ENCODE measurements at places on chromosomes 7 and 10.

DNA sequence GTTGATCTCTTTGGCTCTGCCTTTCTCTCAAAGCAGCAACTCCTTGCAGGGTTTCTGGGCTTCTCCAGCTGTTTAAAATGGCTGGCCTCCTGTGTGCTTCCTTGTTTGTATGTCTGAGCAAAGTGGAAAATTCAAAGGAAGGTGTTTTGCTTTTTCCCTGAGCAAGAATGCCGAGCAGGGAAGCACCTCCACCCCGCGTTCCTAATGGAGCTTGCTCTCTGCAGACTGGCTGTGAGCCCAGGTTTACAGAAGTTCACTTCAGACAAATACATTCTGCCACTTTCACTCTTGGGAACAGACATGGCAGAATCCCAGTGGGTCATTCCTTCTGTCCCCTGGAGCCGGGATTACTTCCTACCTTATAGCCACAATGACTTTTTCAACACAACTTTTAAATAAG is 181.8 kb upstream of the AGK start:
- no peak for DNase-seq

GRCh38 chr10:12237265-12238220 is 41.6 kb downstream of the CDC123 start:
- no peak for DNase-seq

GRCh38 chr10:106713846-106714245 is 450.7 kb downstream of the SORCS1 start:
- DNase-seq = no peak

- no peak for DNase-seq
Observed at GRCh38 chr7:152189061-152189460, 163.6 kb downstream of the GALNT11 start.

DNA sequence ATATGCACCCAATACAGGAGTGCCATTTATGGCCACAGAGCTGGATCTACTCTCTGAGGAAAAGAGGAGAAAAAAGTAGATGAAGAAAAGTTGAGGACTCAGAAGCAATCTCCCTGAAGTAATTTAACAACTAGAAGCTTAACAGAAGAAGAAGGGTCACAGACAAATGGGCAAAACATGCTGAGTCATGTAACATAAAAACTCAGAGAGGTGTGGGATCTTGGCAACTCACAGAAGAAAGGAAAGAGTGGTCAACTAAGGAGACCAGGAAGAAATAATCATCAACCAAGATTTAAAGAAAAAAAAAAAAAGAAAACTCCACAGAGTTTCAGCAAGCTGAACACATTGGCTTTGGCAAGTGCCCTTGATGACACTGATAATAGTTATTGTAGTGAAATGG is 51.8 kb upstream of the BET1 start:
- no peak for DNase-seq

DNA sequence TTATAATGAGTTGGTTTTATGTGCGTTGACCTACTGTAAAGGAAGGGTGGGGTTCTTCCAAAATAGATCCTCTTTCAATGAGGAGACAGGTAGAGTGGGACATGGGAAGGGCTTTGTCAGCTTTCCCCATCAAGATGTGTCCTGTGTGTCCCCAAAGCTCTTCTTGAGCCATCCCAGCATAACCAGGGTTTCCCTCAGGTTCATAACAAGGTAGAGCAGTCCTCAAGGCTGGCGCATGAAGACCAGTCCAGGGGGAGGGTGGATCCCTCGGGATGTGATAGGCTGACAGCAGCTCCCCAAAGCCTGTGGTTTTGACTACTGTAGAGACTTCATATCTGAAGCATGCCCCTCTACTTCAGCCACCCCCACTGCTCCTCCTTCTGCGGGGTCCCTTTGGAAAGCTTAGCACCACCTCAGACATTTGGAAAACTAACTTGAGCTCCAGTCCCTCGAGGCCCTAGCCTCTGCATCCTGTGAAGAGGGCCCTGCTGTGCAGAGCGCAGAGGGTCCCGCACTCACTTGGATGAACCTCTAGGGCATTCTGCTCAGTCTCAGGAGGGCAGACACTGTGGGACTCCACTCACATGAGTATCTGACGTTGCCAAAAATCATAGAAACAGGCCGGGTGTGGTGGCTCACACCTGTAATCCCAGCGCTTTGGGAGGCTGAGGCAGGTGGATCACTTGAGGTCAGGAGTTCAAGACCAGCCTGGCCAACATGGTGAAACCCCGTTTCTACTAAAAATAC is 1.1 kb upstream of the GIMAP8 start:
- no peak for DNase-seq

DNA sequence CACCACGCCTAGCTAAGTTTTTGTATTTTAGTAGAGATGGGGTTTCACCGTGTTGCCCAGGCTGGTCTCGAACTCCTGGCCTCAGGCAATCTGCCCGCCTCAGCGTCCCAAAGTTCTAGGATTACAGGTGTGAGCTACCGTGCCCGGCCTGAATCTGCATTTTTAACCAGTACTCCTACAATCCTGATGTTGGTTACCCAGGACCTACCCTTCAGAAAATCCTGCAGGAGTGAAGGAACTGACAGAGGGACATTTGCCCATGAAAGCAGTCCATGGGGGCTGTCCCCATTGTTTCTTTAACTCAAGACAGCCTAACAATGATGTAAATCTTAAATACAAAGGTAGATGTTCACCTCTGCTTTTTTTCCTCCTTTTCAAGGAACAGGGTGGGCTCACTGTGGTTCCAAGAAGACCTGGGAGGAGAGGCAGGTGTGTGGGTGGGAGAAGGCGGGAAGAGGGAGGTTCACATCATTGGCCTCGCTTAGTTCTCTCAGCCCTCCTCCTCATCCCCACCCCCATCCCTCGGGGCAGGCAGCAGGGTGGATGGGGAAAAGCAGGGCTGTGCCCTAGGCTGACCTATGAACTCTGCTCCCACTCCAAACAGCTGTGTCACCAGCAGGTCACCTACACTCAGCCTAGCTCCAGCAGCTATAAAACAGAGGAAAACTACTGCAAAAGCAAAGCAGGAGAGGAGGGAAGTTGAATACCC is 13.5 kb downstream of the LRRC20 start:
- no peak for DNase-seq

DNA sequence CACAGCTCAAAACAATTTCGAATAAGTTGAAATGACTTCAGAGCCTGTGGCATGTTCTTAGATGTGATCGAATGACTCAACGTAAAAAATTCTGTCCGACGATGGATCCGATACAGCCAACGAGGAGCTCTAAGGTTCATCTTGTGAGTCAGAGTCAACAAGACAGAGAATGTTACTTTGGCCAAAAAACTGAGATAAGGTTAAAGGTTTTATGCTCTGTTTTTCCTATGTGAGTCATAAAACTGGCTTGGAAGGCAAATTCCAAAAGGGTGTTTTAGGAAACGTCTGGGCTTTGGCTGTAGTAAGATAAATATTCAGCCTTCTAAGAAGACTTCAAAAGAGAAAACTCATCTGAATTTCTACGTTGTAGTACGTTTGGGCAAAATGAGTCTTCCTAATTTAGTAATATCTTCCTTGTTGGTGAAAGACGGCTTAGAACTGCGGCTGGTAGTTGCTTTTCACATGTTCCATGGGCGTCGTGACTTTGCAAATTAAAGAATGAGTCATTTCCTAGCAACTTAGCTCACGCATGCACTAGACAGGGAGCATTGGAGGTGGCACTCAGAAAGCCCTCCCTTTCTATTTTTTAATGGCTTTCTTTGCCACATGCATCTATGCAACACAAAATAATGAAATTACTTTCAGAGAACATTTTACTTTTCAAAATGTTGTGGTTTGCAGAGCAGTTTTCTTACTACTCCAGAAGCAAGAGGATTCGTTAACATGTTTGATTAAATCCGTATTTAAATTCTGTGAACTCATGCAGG is 28.2 kb downstream of the PFKP start:
- DNase-seq = no peak

DNA sequence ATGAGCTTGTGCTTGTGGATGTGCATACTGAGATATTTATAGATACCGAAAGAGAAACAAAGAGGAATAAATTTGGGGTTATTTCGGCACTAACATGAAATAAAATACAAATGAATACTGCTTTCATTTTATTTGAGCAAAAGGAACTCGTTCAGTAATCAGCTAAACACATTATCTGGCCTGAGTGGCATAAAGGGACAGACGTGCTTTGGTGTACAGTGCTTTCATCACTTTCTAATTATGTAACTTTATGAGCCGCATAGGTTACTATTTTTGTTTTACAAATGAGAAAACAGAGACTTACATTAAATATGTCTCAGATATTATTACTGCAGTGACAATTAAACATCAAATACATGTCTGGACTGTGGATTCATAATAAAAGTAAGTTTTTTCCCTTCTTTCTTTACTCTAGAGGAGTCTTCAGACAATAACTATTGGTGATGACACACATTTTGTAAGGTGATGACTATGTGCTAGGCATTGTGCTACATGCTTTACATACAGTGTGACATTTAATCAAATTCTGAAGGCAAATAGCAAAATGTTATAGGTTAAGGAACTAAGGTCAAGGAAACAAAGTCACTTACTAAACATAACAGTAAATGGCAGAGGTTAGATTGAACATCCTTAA is 503.3 kb downstream of the SORCS1 start:
- no peak for DNase-seq

DNA sequence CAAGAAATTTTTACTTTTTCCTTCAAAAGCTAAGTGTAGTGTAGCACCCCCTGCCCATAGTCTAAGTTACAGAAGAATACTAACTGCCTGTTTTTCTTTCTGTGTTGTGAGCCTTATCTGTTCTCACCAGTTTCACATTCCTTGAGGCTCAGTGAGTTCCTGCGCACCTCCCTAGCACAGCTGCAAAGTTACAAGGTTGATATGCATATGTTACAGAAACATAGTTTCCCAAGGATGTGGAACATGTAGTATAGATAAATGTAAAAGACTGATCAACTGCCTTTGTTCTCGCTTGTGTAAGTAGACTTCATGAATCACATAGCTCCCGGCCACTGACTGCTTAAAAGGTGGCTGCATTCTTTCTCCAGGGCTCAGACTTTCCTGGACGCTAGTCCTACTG is 6.7 kb upstream of the ZNF33B start:
- DNase-seq = no peak

DNA sequence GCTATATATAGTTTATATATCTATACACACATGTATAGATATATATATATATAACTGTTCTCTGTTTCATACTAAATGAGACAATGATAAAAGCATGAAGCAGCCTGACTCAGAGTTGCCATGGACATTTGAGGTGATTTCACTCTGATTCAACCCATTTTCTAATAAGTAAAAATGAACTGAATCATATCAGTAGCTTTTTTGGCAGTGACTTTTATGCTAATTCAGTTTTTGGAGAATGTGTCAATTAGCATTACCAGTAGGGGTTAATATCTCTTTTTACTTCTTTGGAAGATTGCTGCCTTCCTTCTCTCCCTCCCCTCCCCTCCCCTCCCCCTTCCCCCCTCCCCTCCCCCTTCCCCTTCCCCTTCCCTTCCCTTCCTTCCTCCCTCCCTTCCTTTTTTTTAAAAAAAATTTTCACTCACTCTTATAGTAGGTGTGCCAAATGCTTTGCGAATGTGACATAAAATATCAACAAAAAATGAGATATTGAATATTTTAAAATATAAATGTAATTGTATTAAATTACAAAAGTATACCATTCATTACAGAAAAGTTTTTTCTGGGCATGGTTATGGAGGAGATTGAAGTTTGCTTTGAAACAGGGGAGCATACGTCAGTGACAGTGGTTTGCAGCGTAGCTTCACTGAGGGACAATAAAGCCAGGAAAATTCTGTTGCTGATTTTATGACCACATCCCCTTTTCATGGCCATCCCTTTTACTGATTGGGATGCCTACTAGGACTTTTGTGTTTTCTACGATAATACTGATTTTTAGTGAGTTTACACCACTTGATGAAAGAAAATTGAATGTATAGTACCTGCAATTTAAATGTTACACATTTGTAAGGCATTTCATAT is 64.0 kb upstream of the KLF6 start:
- DNase-seq = no peak

GRCh38 chr10:2948127-2948854 is 119.1 kb upstream of the PFKP start:
- DNase-seq = no peak

DNA sequence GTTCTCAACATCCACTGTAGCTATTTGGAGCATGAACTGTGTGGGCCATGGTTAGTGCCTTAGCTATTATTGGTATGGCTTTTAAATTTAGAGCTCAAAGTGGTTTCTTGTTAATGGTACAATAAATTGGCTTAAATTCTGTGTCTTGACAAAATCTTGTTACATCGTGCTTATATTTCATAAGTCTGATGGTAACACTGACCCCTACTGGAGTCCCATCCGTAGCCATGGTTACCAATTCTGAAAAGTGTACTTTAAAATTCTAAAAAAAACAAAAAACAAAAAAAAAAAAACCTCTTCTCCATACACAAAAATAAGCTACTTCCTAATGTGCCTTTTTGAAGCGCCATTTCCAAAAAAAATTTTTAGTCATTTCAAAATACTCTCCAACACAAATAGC is 6.4 kb upstream of the RPP30 start:
- no peak for DNase-seq

GRCh38 chr10:89074120-89074519 is 83.5 kb downstream of the FAS start:
- DNase-seq = no peak

- no peak for DNase-seq
Observed at GRCh38 chr7:134589491-134589941, 40.6 kb downstream of the AKR1B15 start.

GRCh38 chr7:129784437-129784782 is 168.3 kb downstream of the UBE2H start:
- no peak for DNase-seq

DNA sequence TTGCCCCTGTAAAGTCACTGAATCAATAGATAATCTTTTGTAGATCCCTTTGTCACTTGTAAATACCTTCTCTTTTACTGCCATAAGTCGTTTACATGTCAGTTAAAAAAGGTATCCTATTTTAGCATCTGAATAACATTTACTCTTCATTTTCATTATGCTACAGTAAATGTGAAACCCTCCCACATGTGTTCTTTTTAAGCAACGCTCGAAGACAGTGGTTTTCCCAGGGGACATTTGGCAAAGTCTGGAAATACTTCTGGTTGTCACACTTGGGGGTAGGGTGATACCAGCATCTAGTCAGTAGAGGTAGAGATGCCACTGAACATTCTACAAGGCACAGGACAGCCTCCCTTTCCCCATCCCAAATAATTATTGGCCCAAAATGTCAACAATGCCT is 23.7 kb downstream of the ATAD1 start:
- no peak for DNase-seq

GRCh38 chr7:124857672-124858235 is 71.9 kb downstream of the POT1 start:
- no peak for DNase-seq

DNA sequence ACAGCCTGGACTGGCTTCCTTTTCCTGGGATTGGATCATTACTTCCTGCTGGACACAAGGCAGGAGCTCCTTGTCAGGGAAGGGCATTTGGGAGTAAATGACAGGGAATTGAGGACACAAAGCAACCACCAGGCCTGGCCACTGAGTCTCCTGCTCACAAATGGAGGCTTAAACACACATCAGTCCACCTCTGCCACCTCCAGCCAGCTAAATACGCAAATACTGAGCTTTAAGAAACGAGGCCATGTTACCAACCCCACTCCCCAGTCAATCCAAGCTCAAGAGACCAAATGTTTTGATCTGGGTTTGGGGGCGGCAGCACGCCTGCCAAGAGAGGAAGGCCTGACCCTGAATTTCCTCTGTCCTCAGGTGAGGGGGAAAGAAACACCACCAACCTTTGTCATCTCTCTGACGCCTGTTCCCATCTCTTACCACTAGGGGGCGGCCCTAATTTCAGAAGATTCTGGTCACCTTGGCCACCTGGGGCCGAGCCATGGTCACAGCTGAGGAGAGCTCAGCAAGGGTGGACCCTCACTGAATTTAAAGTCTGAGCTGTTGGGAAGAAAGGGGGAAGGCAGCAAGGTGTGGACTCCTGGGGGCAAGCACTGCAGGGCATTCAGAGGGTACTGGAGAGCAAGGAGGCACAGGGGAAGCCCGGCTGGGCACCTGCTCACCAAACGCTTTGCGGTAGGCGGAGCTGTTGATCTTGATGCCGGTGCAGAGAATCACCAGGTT is 16.5 kb downstream of the AIFM2 start:
- no peak for DNase-seq
